Activated CD4-positive, alpha-beta T cell treated with anti-CD3 and anti-CD28 coated beads for 36 hours (primary cell): ENCODE measurements at places on chromosomes 7 and 10. TPM values are rescaled to one million over a fixed set of nuclear protein-coding genes. Genes with fewer than 3 reads are reported as not detected.

DNA sequence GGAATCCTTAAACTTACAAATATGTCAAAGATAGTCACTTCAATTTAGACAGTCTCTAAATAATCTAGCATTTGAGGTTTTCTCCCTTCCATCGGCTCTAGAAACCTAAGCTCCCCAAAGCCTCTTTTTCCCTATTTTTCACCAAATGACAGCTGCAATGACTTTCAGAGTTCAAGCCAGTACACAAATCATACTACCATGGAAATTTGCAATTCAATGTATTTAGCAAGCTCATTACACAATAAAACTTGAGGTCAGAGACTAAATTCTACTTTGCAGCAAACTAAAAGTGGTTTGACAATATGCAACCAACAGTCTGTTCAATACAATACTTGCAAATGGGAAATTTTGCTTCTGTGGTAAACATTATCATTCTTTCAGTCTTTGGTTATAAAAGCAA lies 80.3 kb downstream of the SKIDA1 start:
- H3K4me3 ChIP-seq = no peak overlapping the region
- no peaks in the 10 kb centered on the region for H3K4me1 ChIP-seq
- no peaks in the 10 kb centered on the region for H3K36me3 ChIP-seq
- no peaks in the 10 kb centered on the region for H3K27me3 ChIP-seq
- H3K27ac ChIP-seq = no peak overlapping the region

DNA sequence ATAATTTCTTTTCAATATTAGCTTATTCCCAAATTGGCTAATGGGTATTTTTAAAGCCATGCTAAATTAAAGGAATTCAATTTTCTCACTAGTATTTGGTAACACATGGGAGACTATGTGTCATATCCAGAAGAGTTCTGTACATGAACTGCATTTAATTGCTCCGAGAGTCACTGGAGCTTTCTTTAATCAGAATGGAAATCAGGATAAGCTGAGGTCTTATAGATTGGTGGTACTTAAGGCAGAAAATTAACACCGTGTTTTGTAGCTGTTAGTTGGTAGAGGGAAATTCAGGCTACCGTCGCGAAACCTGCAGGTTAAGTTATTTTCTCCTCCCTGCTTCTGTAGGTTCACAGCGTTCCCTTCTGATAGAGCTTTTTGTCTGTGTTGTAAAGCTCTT lies at the start of gene WEE2:
TSS of gene WEE2 (plus strand) at position 3 of the 400 bp plus-strand sequence. CDS start 406 bp downstream, outside the sequence.
- peaks cover 8% of the 10 kb centered on the region for H3K4me1 ChIP-seq
- no peak within 1 kb of the TSS for H3K27ac ChIP-seq
- DNase-seq = no peak
- H3K4me3 ChIP-seq = no peak within 1 kb of the TSS
- no peaks in the 10 kb centered on the region for H3K36me3 ChIP-seq

- H3K36me3 ChIP-seq = no peaks in the 10 kb centered on the region
- no peak overlapping the region for H3K4me3 ChIP-seq
- H3K27me3 ChIP-seq = no peaks in the 10 kb centered on the region
- no peak overlapping the region for H3K27ac ChIP-seq
Measured at GRCh38 chr7:85529201-85529600, 342.3 kb upstream of the SEMA3D start.

- no peak overlapping the region for H3K4me3 ChIP-seq
- DNase-seq = no peak
- peaks cover 4% of the 10 kb centered on the region for H3K4me1 ChIP-seq
- no peaks in the 10 kb centered on the region for H3K36me3 ChIP-seq
- no peak overlapping the region for H3K27ac ChIP-seq
Measured at GRCh38 chr7:132446260-132446659, 130.0 kb downstream of the PLXNA4 start.

GRCh38 chr10:133191651-133192050 lies 31.6 kb downstream of the KNDC1 start:
- H3K27me3 ChIP-seq = peaks cover 5% of the 10 kb centered on the region
- H3K36me3 ChIP-seq = no peaks in the 10 kb centered on the region
- no peak overlapping the region for H3K27ac ChIP-seq
- no peak overlapping the region for H3K4me3 ChIP-seq

GRCh38 chr10:51121861-51122260 lies 47.6 kb downstream of the PRKG1 start:
- no peaks in the 10 kb centered on the region for H3K36me3 ChIP-seq
- H3K27me3 ChIP-seq = no peaks in the 10 kb centered on the region
- no peak for DNase-seq
- H3K4me3 ChIP-seq = no peak overlapping the region
- no peak overlapping the region for H3K27ac ChIP-seq
- no peaks in the 10 kb centered on the region for H3K4me1 ChIP-seq

DNA sequence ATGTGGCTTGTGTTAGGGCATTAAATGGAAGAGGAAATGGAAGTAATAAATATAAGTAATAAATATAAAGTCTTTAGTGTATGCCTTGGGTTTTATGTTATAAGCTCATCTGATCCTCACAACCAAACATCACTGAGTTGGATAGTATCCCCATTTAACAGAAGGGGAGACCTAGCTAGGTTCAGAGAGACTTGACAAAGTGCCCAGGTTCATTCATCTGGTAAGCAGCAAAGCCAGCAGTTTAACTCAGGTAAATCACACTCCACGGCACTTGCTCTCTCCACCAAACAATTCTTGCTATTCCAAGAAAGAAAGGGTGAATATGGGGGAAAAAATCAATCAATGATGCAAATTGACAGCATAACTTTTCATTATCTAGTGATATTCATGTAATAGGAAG lies 167.3 kb downstream of the MAGI2 start:
- no peaks in the 10 kb centered on the region for H3K36me3 ChIP-seq
- no peak overlapping the region for H3K27ac ChIP-seq
- H3K4me1 ChIP-seq = no peaks in the 10 kb centered on the region
- H3K27me3 ChIP-seq = no peaks in the 10 kb centered on the region
- no peak for DNase-seq

- no peaks in the 10 kb centered on the region for H3K27me3 ChIP-seq
- peak overlapping the region; percentile 53 for H3K4me3 ChIP-seq
- DNase-seq = peak; percentile 36
- H3K27ac ChIP-seq = peak overlapping the region; percentile 90
- H3K36me3 ChIP-seq = peaks cover 18% of the 10 kb centered on the region
- H3K4me1 ChIP-seq = peaks cover 58% of the 10 kb centered on the region
Measured at GRCh38 chr7:105297985-105298384, 90.7 kb downstream of the SRPK2 start.

GRCh38 chr10:75018686-75019307 lies 92.7 kb upstream of the SAMD8 start:
- H3K36me3 ChIP-seq = peaks cover 17% of the 10 kb centered on the region
- no peaks in the 10 kb centered on the region for H3K27me3 ChIP-seq
- peaks cover 35% of the 10 kb centered on the region for H3K4me1 ChIP-seq
- DNase-seq = no peak
- peak overlapping the region; percentile 19 for H3K27ac ChIP-seq
- H3K4me3 ChIP-seq = no peak overlapping the region

GRCh38 chr10:131758062-131758938 lies 142.5 kb upstream of the PPP2R2D start:
- no peaks in the 10 kb centered on the region for H3K36me3 ChIP-seq
- H3K4me3 ChIP-seq = no peak overlapping the region
- H3K27me3 ChIP-seq = peaks cover 16% of the 10 kb centered on the region
- H3K4me1 ChIP-seq = no peaks in the 10 kb centered on the region
- DNase-seq = no peak
- H3K27ac ChIP-seq = no peak overlapping the region

GRCh38 chr7:91325726-91326125 lies 61.5 kb downstream of the FZD1 start:
- no peaks in the 10 kb centered on the region for H3K36me3 ChIP-seq
- no peaks in the 10 kb centered on the region for H3K27me3 ChIP-seq
- no peak overlapping the region for H3K4me3 ChIP-seq
- H3K4me1 ChIP-seq = peaks cover 4% of the 10 kb centered on the region

- DNase-seq = no peak
- H3K36me3 ChIP-seq = no peaks in the 10 kb centered on the region
- no peaks in the 10 kb centered on the region for H3K4me1 ChIP-seq
- peaks cover 5% of the 10 kb centered on the region for H3K27me3 ChIP-seq
- no peak overlapping the region for H3K4me3 ChIP-seq
Measured at GRCh38 chr7:28747404-28747803, 210.7 kb downstream of the TRIL start.

Gene STAG3
- 24.7 TPM for total RNA-seq

Gene FRMD4A
- 0.85 TPM for total RNA-seq

Gene CYP26C1
- 0.09 TPM for total RNA-seq

Gene ITIH5
- not detected for total RNA-seq

Gene RBP4
- not detected for total RNA-seq

Gene CTTNBP2
- total RNA-seq = not detected

Gene SPDYE1
- total RNA-seq = not detected

Gene TMEM176B
- not detected for total RNA-seq

Gene GARS1
- total RNA-seq = 391 TPM

Gene FMC1
- 1.7 TPM for total RNA-seq

Gene CALCR
- total RNA-seq = not detected
